ENCODE measurements at places on chromosomes 6 and 20.

- DNase-seq = peak; percentile 15
These were observed 717 bp downstream of the MRPL14 start for GRCh38 chr6:44126320-44127149.

DNA sequence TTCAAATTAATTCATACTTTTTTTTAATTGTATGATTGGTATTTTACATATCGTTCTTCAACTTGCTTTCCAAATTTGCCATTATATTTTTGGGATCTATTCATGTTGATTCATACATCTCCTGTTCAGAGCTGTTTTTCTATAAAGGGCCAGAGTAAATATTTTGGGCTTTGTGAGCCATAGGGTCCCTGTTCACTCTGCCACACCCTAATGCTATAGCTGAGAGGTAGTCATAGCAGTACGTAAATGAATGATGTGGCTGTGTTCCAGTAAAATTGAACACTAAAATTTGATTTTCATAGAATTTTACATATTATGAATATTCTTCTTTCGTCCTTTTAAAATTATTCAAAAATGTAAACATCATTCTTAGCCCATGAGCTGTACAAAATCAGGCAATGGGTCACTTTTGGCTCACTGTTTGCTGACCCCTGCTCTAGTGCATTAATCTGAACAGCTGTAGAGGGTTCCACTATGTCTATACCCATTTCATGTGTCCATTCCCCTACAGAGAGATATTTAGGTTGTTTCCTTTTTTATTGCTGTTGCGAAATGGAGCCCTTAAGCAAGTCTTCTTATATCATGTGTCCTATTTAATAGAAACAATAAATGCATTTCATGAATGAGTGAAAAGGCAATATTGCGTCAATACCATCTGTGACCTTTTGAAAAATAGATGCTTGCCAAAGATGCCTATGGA, 136.4 kb upstream of the SALL4 start:
- DNase-seq = no peak

DNA sequence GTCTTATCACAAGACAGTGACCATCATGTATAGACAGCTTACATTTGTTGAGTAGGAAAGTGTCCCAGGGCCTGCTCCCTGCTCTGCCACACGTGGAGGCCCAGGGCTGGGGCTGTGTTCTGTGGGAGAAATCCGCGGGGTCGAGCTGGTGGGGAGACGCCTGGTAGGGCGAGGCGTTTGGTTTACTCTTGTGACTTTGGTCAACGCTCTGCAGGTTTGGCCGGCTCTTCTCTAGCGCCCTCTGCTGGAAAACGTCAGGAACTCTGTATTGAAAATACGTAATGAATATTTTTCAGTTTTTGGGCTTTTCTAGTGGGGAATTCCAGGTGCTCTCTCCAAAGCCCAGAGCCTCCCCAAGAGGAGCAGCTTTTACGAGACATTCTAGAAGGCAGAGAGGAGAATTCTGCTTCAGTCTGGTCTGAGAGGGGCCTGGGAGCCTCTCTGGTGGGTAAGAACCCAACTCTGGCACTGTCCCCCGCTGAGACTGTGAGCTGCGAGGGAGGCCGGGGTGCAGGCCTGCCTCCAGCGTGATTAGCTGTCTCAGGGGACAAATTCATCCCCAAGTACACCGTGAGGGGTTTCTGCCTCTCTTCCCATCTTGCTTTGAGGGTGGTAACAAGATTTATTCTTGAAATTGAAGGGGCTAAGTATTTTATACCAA, 112.6 kb upstream of the RALGAPA2 start:
- peak; percentile 77 for DNase-seq

DNA sequence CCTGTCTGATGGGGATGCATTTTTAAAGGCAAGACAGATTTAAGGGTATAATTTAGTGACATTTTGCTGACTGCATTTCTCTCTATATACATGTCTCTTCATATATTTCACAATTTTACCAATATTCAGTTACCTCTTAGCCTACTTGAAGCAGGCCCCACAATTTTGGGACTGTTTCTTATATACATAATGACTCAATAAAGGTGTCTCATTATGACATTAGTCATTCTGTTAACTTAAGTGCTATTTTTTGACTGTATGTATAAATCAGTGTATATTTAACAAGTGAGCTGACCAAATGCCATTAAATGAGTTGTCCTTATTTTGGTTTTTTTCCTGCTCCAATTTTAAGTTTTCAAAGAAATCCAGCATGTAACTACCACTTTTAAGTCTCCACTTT, 313.3 kb downstream of the SOX4 start:
- no peak for DNase-seq

GRCh38 chr20:25380945-25381614, 9.6 kb downstream of the ABHD12 start:
- DNase-seq = no peak

GRCh38 chr6:73702444-73702843, 6.4 kb downstream of the CD109 start:
- no peak for DNase-seq

- no peak for DNase-seq
These were observed 150.6 kb downstream of the RALGAPA2 start for GRCh38 chr20:20561841-20562240.

- DNase-seq = no peak
These were observed 391.2 kb upstream of the MAP3K7 start for GRCh38 chr6:90978046-90978445.

DNA sequence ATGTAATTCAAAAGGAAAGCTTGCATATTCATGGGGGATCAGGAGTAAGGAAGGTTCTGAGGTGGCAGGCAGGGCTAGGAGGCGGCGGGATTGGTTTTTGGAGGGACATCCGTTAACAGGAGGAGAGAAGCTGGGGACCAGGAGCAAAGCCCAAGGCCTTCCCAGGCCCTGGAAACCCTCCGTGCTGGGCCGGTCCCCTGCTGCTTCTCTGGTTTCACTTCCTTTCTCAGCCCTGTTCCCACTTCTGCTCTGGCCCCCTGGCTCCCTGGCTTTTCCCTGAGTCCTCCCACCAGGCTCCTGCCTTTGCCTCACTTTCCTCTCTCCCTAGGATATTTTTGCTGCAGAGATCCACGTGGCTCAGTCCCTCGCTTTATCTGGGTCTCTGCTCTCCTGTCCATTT, 26.4 kb upstream of the SALL4 start:
- no peak for DNase-seq

DNA sequence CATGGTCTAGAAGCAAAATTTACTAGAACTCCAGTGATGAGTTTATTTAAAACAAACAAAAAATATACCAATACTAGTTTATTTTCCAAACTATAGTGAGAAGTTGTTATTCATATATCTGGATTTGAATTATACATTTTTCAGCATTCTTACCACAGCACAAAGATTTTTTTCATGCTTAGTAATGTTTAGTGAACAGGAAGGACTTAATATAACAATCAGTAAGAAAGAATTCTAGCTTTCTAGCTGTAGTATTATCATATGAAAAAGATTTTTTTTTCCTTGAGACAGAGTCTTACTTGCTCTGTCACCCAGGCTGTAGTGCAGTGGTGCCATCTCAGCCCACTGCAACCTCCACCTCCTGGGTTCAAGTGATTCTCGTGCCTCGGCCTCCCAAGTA, 13.8 kb downstream of the MARCKS start:
- DNase-seq = no peak

GRCh38 chr6:105759015-105759414, 327.1 kb upstream of the PRDM1 start:
- DNase-seq = no peak

- no peak for DNase-seq
These were observed 16.8 kb downstream of the IL17F start for GRCh38 chr6:52227495-52227894.

DNA sequence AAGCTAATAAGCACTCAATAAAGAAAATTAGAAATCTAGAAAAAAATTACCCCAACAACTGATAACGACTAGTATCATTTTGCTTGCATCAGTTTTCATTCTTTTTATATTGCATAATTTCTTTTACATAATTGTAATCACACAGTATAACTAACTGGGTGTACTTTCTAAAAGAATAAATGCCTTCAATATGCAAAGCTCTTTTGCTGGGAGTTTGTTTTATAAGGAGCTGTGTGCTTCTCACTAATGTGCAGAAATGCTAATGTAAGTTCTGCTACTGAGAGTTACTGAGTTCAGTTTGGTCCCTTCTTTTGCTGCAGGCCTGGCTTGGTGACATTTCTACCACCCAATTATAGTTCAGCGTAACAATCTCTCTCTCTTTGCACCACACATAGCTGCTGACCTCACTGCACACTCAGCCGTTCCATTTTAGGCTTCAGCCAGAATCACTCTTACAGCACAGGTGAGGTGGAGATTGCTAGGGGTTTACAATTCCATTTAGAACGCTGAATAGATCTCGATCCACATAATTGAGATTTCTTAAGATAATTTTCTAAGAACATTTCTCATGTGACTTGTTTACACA, 20.9 kb upstream of the KLHL31 start:
- no peak for DNase-seq

DNA sequence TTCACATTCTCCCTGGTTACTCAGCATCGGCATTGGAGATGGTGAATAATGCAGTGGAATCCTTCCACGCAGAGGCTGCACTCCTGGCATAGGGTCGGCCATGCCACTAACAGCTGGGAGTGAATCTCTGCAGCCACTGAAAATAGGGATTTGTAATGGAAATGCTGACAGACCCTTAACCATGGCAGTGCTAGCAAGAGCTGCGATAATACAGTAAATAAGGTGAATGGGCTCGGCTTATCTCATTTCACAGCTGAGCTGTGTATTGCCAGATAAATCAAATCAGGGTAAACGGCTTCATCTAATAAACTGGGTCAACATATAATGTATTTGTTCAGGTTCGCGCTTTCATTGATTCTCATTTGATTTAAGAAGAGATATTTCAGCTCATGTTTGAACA, 156.8 kb downstream of the SLC35B3 start:
- no peak for DNase-seq

DNA sequence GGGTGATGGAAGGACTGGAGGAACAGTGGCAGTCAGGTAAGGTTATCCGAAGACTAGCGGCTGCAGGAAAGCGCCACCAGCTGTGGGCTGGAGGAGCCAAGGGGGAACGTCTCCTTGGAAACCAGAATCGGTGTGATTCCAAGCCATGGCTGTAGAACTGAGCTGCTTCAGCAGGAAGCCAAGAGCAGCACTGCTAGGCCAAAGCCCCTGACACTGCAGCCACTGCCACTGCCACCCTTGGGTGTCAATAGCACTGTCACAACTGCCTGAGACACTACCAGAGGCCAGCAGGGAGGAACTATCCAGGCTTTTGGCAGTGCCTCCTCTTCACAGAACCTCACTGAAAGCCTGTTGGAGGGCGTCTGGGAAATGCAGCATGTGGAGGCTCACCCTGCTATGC, 289.6 kb upstream of the SUPT3H start:
- DNase-seq = no peak

- DNase-seq = no peak
These were observed 172.2 kb downstream of the CDC5L start for GRCh38 chr6:44559486-44560270.

DNA sequence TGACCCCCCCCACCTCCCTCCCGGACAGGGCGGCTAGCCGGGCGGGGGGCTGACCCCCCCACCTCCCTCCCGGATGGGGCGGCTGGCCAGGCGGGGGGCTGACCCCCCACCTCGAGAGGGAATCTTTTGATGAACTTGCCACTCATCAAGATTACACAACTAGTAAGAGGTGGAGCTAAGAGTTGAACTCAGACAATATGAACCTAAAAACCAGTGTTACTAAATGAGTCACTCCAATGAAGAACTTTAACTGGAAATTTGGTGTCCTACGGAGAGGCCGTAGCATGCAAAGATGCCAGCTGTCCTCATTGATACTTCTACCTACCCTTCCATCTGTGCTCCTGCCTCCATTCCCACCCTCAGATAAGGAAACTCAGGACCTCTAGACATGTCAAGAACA, 42.8 kb downstream of the PFDN4 start:
- no peak for DNase-seq

- DNase-seq = peak; percentile 35
These were observed 100.9 kb upstream of the PRDM1 start for GRCh38 chr6:105985098-105985815.

GRCh38 chr6:143556529-143556928, 45.0 kb upstream of the FUCA2 start:
- DNase-seq = no peak

DNA sequence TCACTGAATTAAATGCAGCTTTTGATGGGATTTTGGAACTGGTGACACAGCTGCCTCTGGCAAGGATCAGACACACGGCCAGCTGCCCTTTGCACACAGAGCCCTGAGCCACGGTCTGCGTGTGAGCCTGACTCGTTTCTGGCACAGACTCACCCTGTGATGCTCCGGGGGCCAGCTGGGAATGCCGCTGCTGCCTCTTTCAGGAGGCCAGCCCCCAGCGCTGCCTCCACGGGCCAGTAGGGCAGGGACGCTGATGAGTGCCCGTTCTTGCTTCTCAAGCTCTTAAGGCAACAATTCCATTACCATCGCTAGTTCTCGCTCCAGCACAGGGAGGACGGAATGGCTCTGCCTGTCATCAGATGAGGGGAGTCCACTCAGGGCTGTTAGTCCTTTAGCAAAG, 61.6 kb downstream of the IRF4 start:
- DNase-seq = no peak
